ENCODE measurements at places on chromosomes 5 and 9. TPM values are rescaled to one million over a fixed set of nuclear protein-coding genes. Genes with fewer than 3 reads are reported as not detected.

The FCN1 gene
- total RNA-seq = not detected

The MCIDAS gene
- not detected for total RNA-seq

The CDKN2B gene
- 9.2 TPM for total RNA-seq

The DAP gene
- 24.6 TPM for total RNA-seq

The PCDHGB4 gene
- total RNA-seq = 5.9 TPM

The DNAH5 gene
- total RNA-seq = 0.39 TPM

The CCDC152 gene
- total RNA-seq = 3.3 TPM

The CCNI2 gene
- not detected for total RNA-seq

The C5 gene
- total RNA-seq = 5.1 TPM

The GRIA1 gene
- under 0.01 TPM for total RNA-seq

The ENHO gene
- total RNA-seq = not detected

The DMRT3 gene
- not detected for total RNA-seq

The CNTLN gene
- total RNA-seq = 17.4 TPM

The BDP1 gene
- 18.0 TPM for total RNA-seq

The ADGRV1 gene
- 0.20 TPM for total RNA-seq

The SLC1A3 gene
- total RNA-seq = 10.3 TPM

The C9 gene
- not detected for total RNA-seq

The SPOCK1 gene
- total RNA-seq = 17.0 TPM

The IFNA13 gene
- total RNA-seq = not detected

The LCN12 gene
- total RNA-seq = not detected

The FOXD4L3 gene
- total RNA-seq = under 0.01 TPM

The GPX8 gene
- total RNA-seq = 85.6 TPM

The GRIN3A gene
- total RNA-seq = not detected

The CDH6 gene
- total RNA-seq = under 0.01 TPM

The SPINK5 gene
- total RNA-seq = not detected

The CBY3 gene
- not detected for total RNA-seq

The PRR7 gene
- total RNA-seq = 26.1 TPM

The STPG3 gene
- total RNA-seq = not detected

The F2RL1 gene
- 3.1 TPM for total RNA-seq

The CARTPT gene
- total RNA-seq = not detected

The BNC2 gene
- total RNA-seq = 47.5 TPM

The CDX1 gene
- total RNA-seq = not detected

The EQTN gene
- total RNA-seq = not detected

The SRA1 gene
- 27.6 TPM for total RNA-seq

The PCA3 gene
- total RNA-seq = under 0.01 TPM

The GADD45G gene
- total RNA-seq = 0.39 TPM

The NUTM2G gene
- not detected for total RNA-seq
